ENCODE measurements at places on chromosomes 4 and X. TPM values are rescaled to one million over a fixed set of nuclear protein-coding genes. Genes with fewer than 3 reads are reported as not detected.

DMRTC1 gene
- total RNA-seq: 4.7 TPM

NAP1L3 gene
- 177 TPM for total RNA-seq

- no peak for DNase-seq
Measured at GRCh38 chr4:67229148-67229547, 316.2 kb downstream of the CENPC start.

- DNase-seq: no peak
Measured at GRCh38 chr4:13093170-13093569, 391.0 kb downstream of the RAB28 start.

- no peak for DNase-seq
Measured at GRCh38 chr4:118112117-118113046, 78.1 kb downstream of the NDST3 start.

All from dorsolateral prefrontal cortex (tissue), 122 donors.